ENCODE measurements at places on chromosomes 5 and 9.

DNA sequence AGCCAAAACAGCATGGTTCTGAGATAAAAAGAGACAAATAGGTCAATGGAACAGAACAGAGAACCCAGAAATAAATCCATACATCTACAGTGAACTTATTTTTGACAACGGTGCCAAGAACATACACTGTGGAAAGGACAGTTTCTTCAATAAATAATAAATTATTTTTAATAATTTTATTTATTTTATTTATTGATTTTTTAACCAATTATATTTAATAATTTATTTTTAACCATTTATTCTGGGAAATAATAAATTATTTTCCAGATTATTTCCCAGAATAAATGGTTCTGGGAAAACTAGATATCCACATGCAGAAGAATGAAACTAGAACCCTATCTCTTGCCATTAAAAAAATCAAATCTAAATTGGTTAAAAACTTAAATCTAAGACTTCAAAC lies 1143.8 kb upstream of the DMAC1 start:
- no peak for DNase-seq

GRCh38 chr9:31699836-31700235 lies 684.6 kb upstream of the ACO1 start:
- no peak for DNase-seq

- no peak for DNase-seq
Measured at GRCh38 chr5:110169461-110169860, 479.7 kb downstream of the MAN2A1 start.

- no peak for DNase-seq
Measured at GRCh38 chr9:133971981-133972941, 19.9 kb downstream of the VAV2 start.
